ENCODE measurements at places on chromosomes 7 and 10.

DNA sequence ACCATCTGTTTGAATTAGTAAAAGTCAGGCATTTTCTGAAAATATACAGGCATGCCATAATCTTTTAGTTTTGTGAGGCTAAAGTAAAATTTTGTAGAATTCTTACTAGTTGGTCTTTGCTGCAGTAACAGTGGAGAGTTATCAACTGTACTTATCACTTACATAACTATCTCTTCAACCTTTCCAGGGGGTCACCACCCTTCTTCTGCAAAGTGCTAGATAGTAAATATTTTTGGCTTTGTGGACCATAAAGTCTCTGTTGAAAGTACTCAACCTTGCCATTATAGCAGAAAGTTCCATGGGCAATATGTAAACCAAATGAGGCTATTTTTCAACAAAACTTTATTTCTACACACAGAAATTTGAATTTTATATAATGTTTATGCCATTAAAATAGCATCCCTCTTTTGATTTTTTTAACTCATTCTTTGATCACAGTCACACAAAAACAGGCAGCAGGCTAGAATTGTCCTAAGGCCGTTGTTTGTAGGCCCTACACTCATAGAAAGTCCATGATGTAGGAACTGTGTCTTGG is 59.5 kb upstream of the KLF6 start:
- no peak for DNase-seq

GRCh38 chr7:50400114-50400513 is 50.0 kb downstream of the FIGNL1 start:
- DNase-seq: no peak

DNA sequence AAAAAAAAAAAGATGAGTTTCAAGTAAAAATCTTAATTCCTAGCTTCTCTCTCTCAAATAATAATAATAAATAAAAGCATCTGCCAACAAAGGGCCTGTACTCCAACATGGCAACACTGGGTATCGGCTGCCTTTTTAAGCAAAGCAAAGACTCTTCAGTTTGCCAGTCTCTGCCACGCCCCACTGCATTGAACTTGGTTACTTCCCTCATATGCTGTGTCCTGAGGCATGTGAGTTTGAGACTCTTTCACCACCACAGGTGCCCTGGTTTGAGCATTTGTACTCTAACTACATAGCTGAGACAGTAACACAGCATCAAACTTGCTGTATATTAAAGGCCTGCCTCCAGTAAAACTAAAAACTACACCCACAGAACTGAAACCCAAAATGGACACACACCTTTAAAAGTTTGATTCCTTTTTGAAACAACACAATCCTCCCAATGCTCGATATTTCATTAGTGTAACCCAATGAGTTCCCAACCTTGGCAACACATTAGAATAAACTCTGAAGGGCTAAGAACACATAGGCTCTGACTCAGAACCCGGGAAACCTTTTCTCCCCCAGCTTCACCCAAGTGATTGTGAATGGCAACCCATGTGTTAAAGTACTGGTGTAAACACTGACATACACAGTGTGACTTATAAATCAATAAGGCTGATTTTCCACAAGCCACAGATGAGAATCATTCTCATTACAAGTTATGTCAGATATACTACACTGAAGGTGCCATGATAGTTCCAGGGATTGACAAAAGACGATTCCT is 12.0 kb downstream of the JAZF1 start:
- DNase-seq: no peak

DNA sequence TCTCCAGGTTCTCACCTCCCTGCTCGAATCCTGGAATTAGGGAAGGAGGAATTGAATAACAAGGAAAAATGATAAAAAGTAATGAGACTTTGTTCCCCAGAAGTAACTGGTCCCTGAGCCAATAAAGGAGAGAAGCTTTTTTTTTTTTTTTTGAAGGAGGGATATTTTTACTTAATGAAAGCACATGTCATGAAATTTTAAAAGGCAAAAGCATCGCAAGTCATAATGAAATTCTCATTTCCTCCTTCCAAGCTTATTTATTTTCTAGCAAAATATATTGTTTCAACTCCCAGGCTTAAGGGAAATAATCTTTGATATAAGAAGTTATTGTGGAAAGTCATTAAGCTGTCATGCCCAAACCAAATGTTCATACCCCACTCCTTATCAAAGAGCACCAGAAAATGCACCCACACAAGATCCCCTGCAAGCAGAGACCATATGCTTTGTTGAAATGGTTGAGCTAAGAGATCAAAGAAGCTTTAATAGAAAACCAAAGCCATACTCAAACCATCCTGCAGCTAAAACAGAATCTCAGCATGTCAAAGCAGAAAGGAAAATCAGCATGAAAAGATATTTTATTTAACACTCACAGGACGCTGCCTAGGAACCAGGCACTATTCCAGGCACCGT is 16.7 kb upstream of the ABCC2 start:
- no peak for DNase-seq

GRCh38 chr10:60238759-60239100 is 150.9 kb downstream of the ANK3 start:
- no peak for DNase-seq

DNA sequence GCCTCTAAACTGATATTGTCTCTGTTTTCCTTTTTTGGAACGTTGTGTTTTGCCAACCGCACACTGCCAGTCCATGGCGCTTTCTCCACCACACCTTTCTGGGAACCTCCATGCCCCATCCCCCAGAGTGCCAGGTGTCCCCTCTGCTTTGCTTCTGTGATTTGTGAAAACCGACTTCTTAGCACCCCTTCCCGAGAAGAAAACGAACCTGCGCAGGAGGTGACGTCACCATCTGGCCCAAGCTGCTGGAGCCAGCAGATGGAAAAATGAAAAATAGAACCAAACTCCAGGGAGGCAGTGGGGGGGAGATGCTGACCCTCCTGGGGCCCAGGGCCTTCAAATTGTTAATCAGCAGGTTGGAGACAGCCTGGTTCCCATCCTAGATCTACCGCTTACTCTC is 103.8 kb downstream of the HTR5A start:
- DNase-seq: no peak

- no peak for DNase-seq
Observed at GRCh38 chr7:300048-300447, 10.1 kb downstream of the FOXL3 start.

DNA sequence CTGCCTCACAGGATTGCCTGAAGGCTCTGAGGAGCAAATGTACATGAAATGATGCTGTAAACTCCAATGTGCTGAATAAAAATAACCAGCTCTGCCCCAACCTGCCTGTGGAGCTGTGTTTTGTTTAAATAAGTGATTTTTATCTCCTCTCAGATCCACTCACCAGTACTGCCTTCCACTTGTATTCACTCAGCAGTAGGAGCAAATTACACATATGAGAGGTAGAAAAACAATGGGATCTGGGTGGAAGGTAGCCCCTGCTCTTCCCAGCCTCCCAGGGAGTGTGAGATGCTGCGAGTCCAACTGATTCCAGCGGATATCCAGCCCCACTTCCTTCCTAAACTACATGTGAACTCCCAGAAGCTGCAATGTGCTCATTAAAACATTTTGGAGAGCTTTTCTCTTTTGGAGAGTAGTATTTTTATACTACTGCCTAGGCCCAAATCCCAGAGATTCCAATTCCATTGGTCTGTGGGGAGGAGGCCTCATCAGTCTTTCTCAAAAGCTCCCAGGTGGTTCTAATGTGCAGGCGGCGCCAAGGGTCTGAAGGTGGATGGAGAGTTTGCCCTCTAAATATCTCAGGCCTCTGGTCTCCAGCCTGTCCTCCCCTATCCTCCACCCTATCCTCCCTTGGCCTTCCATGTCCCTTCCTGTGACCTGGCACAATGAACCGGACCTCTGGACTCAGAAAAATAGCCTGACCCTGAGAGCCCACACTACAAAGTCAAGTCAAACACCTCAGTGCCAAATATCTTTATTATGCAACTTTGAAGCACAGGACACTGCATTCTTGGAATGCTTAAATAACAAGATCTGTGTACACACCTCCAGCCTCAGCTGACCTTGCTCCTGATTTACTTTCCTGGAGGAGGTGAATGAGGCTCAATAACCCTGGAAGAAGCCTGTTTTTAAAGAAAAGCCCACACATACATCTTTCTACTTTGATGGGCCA is 46.2 kb downstream of the CPVL start:
- DNase-seq: no peak

DNA sequence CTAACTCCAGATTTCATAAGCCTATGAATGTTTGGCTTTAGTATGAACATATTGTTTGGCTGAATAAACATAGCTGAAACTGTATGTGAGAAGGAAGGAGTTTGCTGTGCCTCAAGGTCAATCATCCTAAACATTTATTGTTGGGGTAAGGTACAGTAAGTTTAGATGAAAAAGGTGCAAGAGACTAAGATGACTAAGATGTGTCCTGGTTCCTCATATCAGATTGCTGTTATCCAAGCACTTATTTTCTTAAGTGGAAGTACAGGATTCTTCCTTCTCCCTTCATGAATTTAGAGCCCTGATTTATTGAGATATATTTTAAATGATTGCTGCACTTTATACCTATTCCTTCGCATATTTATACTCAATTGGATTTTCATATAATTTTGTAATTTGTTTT is 12.2 kb downstream of the MDFIC start:
- no peak for DNase-seq

DNA sequence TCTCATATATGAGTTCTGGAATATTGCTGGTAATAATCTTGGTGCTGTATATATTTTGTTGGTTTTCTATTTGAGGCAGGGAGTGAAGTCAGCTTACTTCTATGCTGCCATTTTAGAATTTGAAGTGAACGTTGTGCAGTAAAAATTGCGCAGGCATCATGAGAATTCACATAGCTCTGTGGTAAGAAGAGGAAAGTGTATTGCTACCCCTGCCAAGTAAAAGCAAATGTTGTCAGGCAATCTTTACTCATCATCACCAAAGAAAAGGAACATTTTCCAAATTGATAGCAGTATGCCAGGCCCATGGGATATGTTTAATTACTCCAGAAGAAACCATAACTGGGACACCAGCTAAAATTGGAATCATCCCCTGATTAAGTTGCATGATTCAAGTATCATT is 13.4 kb downstream of the FEZF1 start:
- DNase-seq: no peak

DNA sequence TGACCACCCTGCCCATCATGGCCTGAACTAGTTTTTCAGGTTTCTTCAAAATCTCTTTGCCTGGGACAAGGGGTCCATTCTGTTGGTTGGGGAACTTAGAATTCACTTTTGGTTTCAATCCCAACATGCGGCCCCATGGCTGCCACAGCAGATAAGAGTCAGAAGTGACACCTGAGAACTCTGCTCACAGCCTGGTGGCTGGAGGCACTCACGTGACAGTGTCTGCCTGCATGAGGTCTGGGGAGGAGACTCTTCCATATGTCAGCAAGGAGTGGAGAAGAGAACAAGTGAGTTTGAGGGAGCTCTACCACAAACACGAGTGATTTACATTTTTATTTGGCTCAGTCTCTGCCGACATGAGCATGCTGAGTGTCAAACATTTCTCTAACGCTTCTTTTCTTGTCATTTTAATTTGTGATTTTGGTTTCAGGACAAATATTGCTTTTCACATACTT is 370.4 kb downstream of the TNS3 start:
- DNase-seq: no peak

DNA sequence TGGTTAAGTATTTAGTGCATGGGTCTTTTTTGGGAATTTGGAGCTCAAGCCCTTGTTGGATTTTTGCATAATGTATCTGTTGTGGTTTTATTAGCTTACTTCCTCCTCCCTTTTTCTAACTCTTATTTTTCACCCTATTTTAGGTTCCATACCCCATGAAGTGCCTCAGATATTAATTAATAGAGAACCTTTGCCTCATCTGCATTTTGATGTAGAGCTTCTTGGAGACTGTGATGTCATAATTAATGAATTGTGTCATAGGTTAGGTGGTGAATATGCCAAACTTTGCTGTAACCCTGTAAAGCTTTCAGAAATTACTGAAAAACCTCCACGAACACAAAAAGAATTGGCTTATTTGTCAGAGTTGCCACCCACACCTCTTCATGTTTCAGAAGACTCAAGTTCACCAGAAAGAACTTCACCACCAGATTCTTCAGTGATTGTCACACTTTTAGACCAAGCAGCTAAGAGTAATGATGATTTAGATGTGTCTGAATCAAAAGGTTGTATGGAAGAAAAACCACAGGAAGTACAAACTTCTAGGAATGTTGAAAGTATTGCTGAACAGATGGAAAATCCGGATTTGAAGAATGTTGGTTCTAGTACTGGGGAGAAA is 28.0 kb downstream of the SIRT1 start:
- DNase-seq: no peak

- no peak for DNase-seq
Observed at GRCh38 chr10:132444877-132445351, 47.9 kb downstream of the PWWP2B start.

DNA sequence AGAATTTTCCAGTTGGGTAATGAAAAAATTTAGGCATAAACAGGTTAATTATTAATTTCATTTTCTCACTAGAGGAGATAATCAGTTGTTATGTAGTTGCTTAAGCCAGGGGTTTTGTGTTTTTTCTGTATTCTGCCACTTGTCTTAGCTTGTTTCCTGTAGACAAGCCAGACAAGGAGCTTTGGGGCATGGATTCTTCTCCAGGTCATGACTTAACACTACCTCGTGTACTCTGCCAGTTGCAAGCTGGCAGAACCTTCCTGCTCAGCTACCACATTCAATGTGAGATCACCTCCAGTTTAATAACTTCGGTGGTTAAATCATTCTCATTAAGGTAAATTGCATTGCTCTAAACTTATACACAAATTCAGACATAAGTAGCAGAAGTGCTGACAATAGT is 1.8 kb downstream of the CCM2 start:
- DNase-seq: no peak

DNA sequence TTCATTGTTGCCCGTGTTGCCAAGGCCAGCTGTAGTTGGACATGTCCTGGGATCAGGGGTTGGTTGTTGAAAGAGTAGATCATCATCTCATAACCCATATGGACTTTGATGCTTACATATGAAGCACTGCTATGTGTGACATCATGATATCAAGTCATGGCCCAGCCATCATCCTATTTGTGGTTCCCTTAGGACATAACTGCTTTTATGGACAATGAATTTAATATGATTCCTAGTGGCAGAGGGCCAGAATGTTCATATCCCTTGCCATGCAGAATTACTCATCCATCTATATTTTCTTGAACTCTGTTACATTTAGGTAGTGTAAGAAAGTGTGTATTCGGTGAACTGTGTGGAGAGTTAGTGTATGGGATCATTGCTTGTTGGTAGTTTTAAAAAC is 343.9 kb upstream of the LRGUK start:
- DNase-seq: no peak

GRCh38 chr10:85593226-85593772 is 773.3 kb downstream of the GRID1 start:
- DNase-seq: no peak

DNA sequence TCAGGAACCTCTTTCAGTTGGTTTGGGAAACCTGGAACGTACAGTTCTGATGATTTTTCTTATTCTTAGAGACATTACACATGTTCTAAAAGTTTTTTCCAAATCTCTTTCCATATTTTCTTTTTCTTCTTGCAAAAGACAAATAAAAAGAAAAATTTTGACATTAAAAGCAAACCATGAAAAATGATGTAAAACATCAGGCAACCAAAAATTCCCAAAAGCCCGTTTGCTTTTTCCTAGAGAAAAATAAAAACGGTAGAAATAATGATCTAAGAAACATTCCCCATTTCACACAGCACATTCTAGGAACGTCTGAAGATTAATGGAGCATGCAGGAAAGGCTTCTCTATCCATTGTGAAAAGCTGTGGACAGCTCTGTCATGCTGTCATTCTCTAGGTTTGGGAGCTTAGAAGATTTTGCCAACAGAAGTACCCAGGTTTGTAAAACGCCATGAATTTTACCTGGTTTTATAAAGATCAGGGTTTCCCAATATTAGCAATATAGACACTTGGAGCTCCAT is 11.2 kb upstream of the PRTFDC1 start:
- no peak for DNase-seq

- DNase-seq: no peak
Observed at GRCh38 chr7:149310113-149310836, 48.3 kb downstream of the ZNF783 start.
